CD4-positive, alpha-beta T cell treated with Interleukin-10 for 1 hour (primary cell): ENCODE measurements at places on chromosomes 12 and 14.
A peak's percentile ranks its signal among the peaks of the same experiment; 100 is the strongest.

GRCh38 chr12:106141452-106141851, 2.7 kb upstream of the NUAK1 start:
- DNase-seq, result no peak

DNA sequence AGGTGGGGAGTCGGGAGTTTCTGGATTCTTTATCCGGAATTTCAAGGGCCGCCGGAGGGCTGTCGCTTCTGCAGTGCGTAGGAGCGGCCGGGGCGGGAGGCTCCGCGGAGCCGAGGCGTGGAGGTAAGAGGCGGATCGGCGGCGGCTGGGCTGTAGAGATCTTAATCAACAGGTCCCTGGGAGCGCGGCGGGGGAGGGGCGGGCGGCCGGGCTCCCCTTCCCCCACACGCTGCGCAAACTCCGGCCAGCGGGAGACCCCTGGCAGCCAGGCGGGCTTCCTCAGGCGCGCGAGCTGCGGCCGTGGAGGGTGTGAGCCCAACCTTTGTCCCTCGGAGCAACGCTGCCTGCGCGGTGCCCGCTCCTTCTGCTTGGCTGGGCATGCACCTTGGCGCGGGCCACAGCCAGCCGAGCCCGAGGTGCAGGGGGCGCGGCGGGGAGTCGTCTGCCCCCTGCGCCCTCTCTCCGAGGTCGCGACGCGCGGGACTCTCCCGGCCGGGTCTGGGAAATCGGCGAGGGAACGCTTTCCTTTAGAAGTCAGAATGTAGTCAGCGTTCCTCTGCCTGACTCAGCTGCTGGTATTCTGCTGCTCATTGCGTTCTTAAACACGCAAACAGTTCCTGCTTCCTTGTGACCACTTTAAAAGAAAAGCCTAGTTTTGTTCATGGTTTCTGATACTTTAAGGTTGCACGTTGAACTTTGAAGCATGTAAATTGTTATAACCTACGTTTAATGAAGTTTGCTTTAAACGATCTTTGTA, at the start of gene PALS1:
Gene PALS1, plus strand, starts transcription at position 25 of the 757 bp plus-strand sequence. CDS start 37,736 bp downstream, outside the sequence.
- DNase-seq, result no peak

GRCh38 chr12:96263449-96263902, 69.3 kb downstream of the ELK3 start:
- no peak for DNase-seq

DNA sequence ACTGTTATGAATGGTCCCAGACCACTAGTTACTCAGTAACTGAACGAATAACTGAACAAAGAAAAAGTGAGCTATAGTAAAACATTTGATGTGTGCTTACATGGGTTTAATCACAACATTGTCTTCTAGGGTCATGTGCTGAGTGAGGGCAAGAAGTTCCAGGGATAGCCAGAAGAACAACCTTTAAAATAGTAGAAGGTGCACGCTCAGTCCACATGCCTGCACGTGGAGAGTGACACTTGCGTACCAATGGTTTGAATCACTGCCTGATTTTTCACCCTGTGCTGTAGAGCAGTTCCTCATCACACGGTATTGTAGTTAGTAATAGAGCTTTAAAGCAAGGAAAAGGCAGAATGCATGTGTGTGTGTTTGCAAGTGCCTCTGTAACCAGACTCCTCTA, 224.2 kb downstream of the EGLN3 start:
- DNase-seq, result no peak

GRCh38 chr12:91801048-91801447, 344.6 kb downstream of the BTG1 start:
- DNase-seq, result no peak

GRCh38 chr14:90864741-90865140, 48.5 kb upstream of the TTC7B start:
- no peak for DNase-seq

DNA sequence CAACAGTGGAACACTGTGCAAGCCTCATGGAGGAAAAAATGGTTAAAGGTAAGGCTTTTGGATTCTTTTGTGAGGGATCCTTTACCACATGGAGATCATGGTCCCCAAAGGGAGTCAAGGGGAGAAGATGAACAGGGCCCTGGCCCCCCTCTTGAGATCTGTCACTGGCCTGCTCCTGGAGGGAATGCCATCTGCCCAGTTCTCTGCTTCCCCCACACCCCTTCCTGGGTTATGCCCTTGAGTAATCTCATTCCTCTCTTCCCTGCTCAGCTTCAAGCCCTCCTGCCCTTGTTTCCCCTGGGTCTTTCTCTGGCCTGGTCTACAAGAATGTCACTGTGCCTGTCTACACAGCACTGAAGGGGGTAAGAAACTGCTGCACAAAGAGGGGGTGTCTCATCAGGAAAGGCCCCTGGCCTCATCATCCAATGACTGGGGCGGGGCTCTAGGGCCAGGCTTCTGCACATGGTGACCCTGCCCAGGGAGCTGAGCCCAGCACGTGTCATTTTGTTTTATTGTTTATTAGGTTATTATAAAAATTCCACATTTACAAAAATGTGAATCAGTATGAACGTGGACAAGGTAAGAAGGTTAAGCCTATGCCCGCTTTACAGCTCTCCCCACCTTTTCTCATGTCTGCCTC, 30.3 kb downstream of the PIGH start:
- no peak for DNase-seq

DNA sequence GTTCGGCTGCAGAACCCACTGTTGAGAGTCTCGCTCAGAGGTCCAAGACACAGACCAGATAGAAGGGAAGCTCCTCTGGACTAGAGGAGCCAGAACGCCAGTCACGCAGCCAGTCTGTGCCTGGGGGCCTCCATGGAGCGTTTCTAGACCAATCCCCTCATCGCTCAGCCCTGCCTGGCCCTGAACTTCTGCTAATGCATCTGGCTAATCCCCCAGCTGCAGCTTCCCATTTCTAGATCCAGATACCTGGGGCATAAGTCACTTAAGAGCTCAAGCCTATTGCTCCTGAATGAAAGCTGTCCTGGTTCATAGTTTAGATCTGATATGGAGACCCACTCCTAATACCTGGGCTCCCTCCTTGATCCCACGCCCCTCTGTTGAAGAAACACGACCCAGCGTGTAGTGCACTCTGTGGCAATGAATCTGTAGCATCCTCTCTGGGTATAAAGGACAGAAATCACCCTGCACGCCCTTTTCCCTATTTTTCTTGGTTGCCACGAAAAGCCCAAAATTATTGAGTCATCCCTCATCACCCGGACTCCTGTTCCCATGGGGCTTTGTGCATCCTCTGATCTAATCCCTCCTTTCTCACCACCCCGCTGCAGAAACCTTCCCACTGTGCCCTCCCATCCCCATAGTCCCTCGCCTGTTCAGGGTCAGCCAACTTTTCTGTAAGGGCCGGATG, 341.6 kb upstream of the FKBP4 start:
- DNase-seq, result no peak

DNA sequence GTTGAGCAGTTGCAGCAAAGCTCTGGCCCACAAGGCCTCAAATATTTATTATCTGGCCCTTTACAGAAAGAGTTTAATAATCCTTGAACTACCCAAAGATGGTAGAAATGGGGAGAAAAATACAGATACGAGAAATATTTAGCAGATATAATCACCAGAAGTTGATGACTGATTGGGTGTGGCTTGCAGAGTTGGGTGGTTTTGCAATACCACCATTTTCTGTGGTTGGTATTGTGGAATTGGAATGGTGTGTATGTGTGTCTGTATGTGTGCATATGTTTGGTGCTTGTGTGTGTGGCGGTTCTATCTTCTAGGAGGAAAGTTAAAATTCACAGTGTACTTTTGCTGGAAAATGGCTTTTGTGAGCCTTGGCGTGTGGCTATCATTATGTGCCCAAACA, 85.4 kb upstream of the MANSC4 start:
- no peak for DNase-seq

GRCh38 chr14:67599698-67600561, at the start of gene PIGH:
Gene PIGH, minus strand, starts transcription at chr14:67600268. Its CDS starts 65 bp downstream, at chr14:67600203.
- DNase-seq, result peak; percentile 95

- no peak for DNase-seq
Measured at GRCh38 chr14:77085538-77085937, 12.5 kb upstream of the CIPC start.

DNA sequence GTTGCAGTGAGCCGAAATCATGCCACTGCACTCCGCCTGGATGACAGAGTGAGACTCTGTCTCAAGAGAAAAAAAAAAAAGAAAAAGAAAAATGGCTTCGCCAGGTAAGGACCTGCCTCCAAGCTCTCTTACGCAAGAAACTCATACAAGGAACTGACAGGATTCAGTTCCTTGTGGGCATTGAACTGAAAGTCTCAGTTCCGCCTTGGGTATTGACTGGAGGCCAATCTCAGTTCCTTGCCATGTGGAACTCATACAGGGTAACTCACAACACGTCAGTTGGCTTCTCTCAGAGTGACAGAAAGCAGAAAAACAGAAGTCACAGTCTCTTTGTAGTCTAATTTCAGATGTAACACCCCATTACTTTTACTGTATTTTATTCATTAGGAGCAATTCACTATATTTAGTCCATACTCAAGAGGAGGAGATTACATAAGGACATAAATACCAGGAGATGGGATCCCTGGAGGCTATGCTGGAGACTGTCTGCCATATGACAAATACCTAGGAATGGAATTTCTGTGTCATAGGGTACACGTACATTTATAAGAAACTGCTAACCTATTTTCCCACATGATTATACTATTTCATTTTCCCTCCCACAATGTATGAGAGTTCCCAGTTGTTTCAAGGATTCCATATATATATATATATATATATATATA, 11.4 kb upstream of the NOPCHAP1 start:
- DNase-seq, result peak; percentile 23

- DNase-seq, result peak; percentile 69
Measured at GRCh38 chr12:12008931-12009611, 61.7 kb upstream of the BCL2L14 start.

DNA sequence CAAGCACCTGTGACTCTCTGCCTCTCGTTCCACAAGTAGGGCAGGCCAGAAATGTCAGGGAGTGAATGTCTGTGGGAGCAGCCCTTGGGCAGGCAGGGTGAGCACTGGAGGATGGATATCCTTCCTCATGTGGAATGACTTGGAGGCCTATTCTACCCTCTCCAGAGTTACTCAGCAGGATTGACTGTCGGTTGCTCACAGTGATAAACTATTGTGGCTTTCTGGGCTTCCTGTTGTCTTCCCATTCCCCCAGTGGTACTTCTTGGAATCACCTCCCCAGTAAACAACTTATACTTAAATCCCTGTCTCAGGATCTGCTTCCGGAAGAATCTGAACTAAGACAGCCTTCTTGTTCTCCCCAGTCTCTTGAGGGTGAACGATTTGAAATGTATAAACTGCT, 79.6 kb upstream of the MANSC4 start:
- DNase-seq, result no peak

DNA sequence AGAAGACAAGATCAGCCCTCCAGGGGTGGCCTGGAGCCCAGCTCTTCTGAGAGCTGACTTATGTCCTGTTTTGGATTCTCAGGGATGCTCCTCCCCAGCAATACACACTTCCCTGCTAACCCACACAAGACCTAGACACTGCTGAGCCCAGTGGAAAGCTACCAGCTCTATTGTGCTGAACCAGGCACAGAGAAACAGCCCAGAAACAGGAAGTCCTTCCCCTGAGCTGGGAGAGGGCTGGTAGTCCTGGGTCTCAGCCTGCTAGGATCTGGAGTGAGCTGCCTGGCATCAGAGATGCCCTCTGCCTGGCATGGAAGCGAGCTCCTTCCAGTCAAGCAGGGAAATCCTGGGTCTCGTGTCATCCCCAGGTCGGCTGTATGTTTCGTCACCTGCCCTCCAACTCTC, 1.2 kb upstream of the LAG3 start:
- no peak for DNase-seq
